NCI-H2029 (cell line): ENCODE measurements at places on chromosomes 3 and 15.

- no peak for DNase-seq
Observed at GRCh38 chr3:6354653-6355052, 506.3 kb upstream of the GRM7 start.

DNA sequence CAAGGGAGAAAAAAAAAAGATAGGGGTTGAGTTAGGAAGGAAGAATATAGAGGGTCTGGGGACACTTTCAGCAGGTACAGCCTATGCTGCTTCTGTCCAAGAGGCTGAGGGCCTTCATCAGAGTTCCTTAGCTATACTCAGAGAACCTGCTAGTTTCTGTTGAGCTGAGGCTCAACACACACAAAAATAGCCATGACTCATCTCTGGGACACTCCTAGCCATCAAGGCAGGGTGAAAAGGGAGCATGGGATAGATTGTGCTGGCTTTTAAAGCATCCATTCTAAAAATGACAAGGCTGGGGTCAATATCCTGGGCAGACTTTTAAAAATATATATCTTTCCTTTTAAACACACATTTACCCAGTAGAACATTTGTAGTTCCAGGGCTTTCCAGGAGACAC, 2.8 kb upstream of the RTP2 start:
- DNase-seq = no peak

DNA sequence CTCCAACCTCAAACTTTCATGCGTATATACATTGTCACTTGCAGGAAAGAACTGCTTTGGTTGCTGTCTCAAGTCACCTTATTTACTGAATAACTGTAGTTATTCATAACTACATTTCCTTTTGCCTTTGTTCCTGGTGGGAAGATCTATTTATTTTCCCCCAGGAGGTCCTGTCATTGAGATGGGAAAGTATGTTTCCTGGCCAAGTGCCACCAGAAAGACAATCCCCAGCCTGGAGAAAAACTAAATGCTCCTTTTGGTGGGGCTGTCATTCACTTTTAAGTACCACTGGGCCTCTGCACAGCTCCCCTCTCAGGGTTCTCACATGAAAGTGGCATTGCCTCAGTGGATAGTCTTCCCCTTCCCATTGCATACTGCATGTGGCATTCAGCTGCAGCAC, 59.8 kb downstream of the LRRC3B start:
- no peak for DNase-seq

- no peak for DNase-seq
Observed at GRCh38 chr3:197730200-197730599, 6.5 kb downstream of the RUBCN start.

- DNase-seq = no peak
Observed at GRCh38 chr3:150743508-150743907, 19.5 kb downstream of the SIAH2 start.

DNA sequence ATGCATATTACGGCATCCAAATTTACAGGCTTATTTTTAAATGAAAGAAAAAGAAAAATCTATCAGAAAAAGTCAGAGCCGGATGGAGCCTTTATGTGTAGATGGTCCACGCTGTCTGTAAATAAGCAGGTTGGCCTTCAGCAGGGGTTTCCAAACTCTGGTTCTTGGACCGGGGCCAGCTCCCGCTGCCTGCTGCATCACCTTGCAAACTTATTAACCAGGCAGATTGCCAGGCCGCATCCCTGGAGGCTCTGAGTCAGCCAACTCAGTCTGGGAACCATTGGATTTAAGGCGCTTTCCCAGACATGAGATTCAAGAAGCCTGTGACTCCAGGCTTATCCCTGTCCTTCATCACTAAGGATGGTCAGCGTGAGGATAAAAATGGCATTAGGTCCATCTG, 212.4 kb downstream of the OPA1 start:
- peak; percentile 71 for DNase-seq

GRCh38 chr3:139307601-139308555, 35.9 kb upstream of the MRPS22 start:
- no peak for DNase-seq

DNA sequence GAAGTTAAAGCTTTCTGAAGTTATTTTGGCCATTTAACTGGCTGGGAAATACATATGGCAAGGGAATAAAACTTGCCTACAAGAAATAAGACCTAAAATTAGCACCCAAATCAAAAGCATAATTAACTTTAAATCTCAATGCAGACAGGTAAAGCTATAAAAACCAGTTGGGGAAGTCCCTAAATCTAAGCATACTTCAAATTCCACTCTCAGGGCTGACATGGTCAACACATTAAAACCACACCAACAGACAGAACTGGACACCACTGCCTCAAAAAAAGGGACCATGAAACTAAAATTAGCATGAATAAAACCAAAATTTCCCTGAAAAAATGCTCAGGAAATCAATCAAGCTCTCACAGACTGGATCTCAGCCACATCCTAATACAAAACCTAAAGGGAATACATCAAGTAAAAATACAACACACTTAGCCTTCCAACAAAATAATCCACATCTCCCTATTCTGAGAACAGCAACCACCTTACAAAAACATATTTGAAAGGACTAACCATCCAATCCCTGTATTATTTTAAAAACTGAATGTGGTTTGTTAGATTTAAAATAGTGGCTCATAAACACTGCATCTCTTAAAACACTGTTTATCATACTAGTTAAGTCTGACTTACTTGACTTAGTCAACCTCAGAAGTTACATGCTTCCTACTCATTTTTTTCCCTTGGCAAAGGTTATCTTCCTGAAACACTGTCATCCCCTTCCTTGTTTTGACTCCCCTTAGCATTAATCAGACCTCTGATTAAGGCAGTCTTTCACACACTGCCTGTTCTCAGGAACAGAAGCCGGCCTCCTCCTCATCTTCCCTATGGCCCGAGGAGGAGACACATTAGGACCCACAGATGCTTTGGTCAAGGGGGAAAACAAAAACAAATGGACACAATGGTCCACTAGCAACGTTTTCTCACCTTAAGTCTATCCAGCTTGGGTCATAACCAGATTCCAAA, 8.3 kb downstream of the TRA2B start:
- no peak for DNase-seq

GRCh38 chr3:174153871-174154270, 705.3 kb upstream of the NAALADL2 start:
- no peak for DNase-seq

DNA sequence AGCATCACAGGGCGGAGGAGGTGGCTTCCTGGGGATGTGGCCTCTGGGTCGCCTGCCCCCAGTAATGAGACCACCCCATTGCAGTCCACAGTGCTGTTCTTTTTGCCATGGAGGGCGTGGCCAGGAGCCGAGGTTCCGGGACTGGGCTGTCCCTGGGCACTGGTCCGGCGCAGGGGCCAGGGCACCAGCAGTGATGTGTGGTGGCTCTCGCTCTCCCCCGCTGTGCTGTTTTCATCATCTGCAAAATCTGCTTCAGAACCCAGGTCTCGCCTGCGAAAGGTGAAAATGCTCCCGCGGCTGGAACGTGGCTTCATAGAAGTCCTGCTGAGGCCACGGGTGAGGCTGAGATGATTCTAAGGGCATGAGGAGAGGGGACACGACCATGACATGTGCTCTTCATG, 45.8 kb downstream of the SCN5A start:
- no peak for DNase-seq

DNA sequence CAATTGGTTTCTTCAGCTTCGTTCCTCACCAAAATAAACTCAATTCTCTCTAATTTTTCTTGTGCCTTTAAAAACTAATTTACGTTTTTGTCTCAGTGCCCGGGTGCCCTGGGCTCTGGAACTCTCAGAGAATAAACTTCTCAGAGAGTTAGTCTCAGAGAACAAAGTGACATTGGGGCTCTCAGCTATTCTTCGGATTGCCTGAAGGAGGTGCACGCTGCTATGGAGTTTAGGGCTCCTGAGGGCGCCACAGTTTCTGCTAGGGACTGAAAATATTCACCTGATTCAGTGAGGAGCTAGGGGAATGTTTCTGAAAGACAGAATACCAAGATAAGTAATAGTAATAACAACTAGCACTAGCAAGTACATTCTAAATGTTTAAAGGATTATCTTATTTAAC, 22.7 kb downstream of the ZIC4 start:
- DNase-seq = no peak
